ENCODE measurements at places on chromosomes 7 and 10.
A peak's percentile ranks its signal among the peaks of the same experiment; 100 is the strongest.

DNA sequence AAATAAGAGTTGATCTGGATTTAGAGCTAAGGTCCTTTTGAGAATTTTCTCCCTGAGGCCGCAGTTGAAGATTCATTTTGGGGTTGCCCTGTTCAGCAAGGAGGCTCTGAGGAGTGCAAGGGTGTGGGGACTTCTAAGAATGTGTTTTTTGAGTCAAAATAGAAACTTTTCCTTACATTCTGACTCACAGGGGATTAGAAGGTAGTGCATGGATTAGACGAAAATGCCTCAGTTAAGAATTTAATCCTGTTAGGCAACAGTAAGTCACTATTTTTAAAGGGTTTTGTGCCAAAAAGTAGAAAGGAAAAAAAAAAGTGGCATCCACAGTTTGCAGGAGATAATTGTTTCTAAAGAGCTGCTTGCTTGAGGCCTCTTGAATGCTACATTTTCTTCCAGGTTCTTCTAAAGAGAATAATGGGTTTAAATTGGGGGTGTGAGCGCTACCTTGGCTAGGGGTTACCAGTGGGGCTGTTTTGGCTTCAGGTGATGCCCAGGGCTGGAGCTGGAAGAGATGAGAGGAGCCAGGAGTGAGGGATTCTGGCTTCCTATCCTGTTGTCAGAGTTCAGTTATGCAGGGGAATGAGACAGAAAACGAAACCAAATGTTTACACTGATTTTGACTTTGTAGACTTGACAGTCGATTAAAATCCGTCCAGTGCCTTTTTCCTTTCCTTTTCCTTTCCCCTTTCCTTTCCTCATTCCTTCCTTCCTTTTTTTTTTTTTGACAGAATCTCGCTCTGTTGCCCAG lies 52.9 kb downstream of the BAMBI start:
- DNase-seq: no peak

GRCh38 chr10:86362129-86362527 lies 4.5 kb downstream of the GRID1 start:
- no peak for DNase-seq

DNA sequence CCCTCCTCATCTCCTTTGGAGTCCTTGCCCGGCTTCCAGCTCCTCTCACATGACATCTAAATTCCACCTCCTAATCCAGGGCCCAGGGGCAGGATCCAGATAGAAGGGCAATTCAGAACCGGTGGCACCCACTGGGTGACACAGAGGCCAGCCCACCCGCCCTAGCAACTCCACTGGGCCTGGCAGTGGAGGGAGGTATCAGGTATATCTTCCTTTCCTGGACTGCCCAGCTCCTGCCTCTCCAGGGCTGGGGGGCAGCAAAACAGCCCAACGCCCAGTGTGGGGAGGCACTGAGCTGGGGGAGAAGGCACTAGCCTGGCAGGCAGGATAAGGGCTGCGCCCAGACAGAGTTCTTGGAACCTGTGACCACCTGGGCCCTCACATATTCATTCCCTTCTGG lies 10.4 kb upstream of the TRIM8 start:
- no peak for DNase-seq

- DNase-seq: peak; percentile 15
Observed at GRCh38 chr7:90613088-90613498, 17.0 kb downstream of the CDK14 start.

- DNase-seq: no peak
Observed at GRCh38 chr10:76665029-76665428, 972.6 kb downstream of the KCNMA1 start.

GRCh38 chr7:130207642-130208041 lies at the start of gene SSMEM1:
Gene SSMEM1 (plus strand): TSS chr7:130207860. CDS start chr7:130207911, 51 bp downstream.
- DNase-seq: peak; percentile 82

DNA sequence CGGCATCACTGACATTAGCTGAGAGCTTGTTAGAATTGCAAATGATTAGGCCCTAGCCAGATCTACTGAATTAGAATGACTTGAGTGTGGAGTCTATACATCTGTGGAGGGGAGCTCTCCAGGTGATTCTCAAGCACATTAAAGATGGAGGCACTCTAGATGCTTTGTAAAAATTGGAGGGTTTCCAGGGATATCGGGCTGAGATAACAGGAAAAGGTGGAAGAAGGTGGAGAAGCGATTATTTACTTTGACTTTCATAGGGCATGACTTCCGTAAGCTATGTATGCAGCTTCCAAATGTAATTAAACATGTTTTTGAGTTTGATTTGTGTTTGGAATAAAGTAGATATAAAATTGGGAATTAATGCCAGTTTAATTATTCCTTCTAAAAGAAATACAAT lies 235.0 kb upstream of the PTN start:
- no peak for DNase-seq

GRCh38 chr10:26432938-26433337 lies 5.2 kb upstream of the APBB1IP start:
- DNase-seq: peak; percentile 67

DNA sequence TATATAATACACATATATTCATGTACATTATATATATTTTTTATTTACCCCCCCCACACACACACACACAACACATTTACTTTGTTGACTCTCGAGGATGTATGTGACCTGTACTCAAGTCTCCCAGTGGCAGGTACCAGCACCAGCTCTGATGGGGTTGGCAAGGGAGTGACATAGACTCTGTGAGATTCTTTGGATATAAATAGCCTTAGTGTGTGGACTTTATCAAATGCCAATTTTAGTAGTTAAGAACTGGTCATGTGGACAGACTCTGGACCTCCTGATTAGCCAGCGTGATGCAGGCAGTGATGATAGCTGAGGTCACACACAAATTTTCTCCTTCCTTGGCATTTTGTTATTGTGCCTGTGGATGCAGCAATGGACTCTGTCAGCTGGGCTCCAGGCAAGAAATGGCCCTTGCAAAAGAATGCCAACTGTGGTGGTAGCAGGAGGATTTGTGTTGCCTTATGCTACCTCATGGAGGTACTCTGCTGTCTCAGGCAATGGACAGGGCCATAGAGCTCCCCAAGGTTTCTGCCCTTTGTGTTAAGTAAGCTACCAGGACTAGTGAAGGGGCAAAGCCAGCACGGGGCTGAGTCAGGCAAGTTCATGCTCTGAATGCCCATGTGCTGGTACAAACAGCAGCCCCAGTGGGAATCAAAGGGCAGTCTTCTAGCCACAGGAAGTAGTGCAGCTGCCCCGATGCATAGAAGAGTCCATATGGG lies 224.6 kb upstream of the ZWINT start:
- DNase-seq: no peak

DNA sequence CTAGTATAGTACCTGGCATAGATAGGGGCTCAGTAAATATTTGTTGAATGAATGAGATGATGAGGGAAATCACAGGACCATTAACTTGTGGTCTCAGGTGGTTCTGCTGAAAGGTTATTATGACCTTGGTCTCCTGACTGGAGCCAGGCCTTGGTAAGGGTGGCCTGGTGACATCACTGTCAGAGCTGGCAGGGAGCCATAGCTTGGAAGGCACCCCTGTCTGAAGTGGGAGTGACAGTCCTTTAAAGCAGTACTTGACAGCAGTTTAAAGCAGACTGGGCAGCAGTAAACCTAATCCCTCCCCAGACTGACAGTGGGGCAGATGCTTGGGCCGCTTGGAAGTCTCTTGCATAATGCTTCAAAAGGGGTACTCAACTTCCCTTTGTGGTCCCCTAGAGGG lies 13.4 kb downstream of the DPCD start:
- DNase-seq: no peak

GRCh38 chr10:127600479-127600878 lies 51.4 kb downstream of the NPS start:
- DNase-seq: no peak

GRCh38 chr7:78642751-78643150 lies 810.7 kb downstream of the MAGI2 start:
- DNase-seq: no peak

GRCh38 chr10:106826716-106827115 lies 337.8 kb downstream of the SORCS1 start:
- DNase-seq: no peak

DNA sequence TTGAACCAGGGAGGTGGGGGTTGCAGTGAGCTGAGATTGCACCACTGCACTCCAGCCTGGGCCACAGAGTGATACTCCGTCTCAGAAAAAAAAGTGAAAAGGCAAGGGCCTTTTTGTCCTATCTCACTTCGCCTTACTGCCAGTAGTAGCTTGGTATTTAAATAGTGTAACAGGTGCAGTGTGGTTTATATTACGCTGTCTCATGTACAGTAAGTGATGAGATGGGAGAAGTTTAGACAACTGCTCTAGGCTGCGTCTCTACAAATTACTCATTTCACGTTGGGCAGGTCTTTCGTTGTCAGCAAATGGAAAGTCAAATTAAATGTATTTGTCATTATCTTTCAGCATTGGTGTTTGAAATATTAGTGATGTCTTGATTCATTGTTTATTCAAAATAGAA lies 15.5 kb upstream of the PFKFB3 start:
- no peak for DNase-seq

DNA sequence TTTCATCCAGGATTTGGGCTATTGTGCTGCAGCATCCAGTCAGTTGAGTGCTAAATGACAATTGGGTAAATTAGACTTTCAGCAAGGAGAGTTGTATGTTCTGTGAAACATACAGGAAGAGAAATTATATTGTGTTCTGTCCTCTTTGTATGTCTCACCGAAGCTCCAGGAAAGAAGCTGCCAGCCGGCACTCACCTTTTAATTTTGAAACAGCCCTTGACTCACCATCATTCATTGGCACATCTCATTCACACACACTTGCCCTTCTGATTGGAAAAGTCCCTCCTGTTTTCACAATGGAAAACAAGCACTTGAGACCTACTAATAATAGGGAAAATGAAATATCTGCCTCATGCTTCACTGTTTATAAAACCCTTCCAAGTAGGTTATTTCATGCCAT lies 495.6 kb downstream of the RPS24 start:
- no peak for DNase-seq

GRCh38 chr10:128540781-128541761 lies 414.8 kb upstream of the MKI67 start:
- DNase-seq: no peak

DNA sequence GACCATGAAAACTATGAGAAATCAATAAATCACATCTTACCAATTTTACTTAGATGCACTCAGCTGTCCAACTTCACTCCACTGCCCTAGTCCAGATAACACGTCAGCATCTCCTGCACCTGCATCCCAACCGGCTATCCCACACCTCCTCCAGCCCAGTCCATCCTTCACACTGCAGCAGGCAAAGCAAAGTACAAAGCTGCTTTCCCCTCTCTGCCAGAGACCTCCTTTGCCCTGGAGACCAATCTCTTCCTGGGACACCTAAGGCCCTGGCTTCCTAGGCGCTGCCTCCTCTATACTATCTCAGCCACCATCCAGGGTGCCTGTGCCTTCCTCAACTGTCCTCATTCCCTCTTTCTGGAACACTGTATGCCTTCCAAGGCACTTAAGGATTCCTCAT lies 90.3 kb upstream of the DDC start:
- no peak for DNase-seq

DNA sequence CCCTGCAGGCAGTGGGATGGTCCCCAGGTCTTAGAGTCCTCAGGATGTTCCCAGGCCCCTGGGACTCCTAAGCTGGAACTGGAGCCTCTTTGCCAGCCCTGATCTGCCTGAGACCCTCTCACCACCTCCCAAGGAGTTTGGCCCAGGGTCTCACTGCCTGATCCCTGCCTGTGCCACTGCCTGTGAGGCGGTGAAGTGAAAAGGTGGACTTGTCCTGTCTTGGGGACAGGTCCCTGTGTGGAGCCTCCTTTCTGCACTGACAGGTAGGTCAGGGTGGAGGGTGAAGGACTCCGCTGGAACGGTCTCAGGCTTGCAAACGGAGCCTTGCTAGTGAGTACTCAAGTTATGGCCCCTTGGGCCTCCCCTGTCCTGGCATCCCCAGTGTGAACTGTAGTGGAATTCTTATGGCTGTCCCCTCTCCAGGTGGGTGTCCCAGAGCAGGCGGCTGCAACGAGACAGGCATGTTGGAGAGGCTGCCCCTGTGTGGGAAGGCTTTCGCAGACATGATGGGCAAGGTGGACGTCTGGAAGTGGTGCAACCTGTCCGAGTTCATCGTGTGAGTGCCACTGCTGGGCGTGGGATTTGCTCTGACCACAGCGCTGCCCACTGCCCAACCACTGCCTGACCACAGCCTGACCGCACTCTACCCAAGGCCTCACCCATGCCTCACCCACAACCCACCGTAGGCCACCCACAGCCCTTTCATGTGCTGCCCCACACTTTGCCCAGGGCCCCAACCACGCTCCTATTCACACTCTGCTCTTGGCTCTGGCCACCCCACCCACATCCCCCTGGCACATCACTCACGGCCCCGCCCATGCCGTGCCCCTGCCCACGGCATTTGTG lies 19.5 kb downstream of the RAMP3 start:
- DNase-seq: no peak

DNA sequence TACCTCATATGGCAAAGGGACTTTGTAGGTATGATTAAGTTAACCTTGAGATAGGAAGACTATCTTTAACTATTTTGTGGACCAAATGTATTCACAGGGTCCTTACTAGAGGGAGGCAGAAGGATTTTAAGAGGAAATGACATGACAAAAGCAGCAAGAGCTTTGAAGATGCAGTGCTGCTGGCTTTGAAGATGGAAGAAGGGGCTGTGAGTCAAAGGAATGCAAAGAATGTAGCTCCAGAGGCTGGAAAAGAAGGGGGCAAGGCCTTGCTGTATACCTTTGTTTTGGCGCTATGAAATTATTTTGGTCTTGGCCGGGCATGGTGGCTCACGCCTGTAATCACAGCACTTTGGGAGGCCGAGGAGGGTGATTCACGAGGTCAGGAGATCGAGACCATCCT lies 3.2 kb upstream of the NRBF2 start:
- DNase-seq: no peak

DNA sequence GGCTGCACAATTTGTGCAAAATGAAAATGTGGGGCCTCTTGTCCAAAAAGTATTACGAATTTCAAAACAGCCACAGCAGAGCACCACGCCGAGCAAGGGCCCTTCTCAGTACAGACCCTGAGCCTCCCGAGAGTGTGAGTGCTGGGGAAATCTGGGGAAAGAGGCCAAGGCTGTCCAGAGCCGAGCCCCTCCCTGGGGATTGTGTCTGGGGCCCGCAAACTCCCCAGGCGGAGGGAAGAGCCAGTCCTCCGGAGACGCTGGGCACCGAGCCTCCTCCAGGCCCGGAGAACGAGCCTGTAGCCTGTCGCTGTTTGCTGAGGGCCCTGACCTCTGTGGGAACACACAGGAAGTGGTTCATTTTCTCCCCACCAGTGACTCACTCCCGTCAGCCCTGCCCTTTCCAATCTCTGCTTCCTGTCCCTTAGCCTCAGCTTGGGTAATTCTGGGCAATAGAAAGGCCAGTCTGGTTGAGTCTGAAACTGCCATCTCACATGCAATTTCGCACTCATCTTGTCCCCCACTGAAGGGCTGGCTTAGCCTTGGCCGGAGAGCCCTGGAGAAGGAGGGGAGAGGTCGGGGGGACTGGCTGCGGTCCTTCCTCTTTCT lies 19.5 kb upstream of the GNA12 start:
- DNase-seq: peak; percentile 97

Measured in AG10803 (cell line).